ENCODE measurements at places on chromosomes 5 and 9.
A peak's percentile ranks its signal among the peaks of the same experiment; 100 is the strongest.

GRCh38 chr5:136082390-136083193 is 50.1 kb upstream of the SMAD5 start:
- DNase-seq, result peak; percentile 70

DNA sequence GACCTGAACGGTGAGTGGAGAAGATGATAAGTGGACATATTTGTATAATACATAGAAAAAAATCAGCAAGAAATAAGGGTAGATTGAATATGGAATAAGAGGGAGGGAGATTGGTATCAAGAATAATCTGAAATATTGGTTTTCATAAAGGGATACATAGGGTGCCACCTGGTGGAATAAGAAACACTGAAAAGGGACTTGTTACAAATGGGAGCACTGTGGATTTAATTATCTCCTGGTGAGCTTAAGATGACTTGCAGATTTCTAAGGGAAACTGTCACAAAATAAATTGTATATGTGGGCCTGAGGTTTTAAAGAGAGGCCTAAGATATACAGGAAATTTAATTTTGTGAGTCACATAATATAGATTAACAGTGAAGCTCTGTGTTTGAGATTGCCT is 1403.5 kb upstream of the CDH18 start:
- DNase-seq, result no peak

GRCh38 chr9:82580921-82581320 is 482.0 kb downstream of the RASEF start:
- no peak for DNase-seq

DNA sequence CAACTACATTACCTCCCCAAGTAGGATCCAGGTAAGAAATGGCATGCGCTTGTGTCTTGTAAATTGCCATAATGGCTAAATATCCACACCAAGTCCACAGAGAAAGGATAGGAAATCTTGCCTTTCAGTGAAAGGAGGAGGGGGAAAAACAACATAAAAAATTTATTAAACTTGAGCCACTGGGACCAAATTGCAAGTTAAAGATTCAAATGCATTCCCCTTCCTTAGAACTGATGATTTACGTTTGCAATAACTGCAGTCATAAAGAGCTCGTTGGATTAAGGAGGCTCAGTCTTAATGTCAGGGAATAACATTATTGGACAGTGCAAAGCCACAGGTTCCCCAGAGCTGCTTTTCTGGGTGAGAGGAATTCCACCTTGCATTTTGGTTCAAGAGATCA is 92.6 kb upstream of the SARDH start:
- no peak for DNase-seq

- DNase-seq, result no peak
Observed at GRCh38 chr5:178123094-178123965, 7.5 kb upstream of the RMND5B start.

DNA sequence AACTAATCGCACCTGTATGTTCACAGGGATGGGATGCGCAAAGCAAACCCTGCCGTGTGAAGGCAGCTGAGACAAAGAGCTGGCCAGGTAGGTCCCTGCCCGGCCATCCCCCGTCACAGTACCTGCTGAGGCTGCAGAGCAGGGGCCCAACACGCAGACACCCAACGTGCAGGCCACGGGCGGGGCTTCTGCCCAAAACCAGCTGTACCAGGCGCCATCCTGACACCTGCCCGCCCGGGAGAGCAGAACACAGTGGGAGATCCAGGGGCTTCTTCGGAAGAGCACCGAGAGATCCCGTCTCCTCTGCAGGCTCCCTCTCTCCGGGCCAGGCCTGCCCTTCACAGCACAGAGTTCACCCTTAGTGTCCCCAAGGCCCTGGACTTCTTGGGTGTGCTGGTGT is 28.4 kb downstream of the ABO start:
- no peak for DNase-seq

- peak; percentile 81 for DNase-seq
Observed at GRCh38 chr5:14178671-14179211, 35.6 kb downstream of the TRIO start.

GRCh38 chr9:73667749-73668148 is 516.1 kb downstream of the ANXA1 start:
- DNase-seq, result no peak

DNA sequence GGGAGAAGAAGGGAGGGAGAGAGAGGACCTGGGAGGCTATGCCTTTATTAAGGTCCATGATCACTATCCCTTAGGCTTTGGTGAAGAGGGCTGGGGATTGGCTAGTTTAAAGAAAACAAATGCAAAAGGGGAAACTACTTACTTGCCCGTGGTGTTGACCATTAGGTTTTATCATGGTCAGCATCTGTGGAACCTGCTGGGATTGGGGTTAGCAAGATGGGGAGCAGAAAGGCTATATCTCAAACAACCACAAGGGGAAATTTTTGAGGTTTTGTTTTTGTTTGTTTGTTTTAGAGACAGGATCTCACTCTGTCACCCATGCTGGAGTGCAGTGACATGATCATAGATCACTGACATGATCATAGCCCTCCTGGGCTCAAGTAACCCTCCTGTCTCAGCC is 9.0 kb upstream of the RAD23B start:
- no peak for DNase-seq

DNA sequence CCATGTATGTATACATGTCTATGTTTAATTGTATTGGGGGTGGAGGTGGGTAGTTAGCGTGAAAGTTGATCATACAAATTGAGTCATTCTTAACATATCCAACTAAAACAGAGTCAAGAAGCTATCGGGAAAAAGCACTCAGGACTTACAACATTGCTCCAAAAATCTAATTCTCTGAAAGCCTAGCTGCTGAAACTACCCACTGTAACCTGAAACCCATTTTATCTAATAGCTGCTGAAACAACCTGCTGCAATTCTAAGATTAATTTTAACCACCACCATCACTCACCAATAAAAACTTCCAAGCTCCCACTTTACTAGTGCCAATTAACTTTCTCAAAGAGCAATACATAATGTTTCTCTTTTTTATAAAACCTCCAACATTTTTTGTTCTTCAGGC is 32.2 kb downstream of the KCNV2 start:
- DNase-seq, result no peak
